NCI-H1417 treated with DMSO at 0.1 percent for 48 hours (cell line): ENCODE measurements at places on chromosomes 11 and 22.

- DNase-seq: no peak
Observed at GRCh38 chr11:76667271-76667818, 3.2 kb downstream of the LRRC32 start.

DNA sequence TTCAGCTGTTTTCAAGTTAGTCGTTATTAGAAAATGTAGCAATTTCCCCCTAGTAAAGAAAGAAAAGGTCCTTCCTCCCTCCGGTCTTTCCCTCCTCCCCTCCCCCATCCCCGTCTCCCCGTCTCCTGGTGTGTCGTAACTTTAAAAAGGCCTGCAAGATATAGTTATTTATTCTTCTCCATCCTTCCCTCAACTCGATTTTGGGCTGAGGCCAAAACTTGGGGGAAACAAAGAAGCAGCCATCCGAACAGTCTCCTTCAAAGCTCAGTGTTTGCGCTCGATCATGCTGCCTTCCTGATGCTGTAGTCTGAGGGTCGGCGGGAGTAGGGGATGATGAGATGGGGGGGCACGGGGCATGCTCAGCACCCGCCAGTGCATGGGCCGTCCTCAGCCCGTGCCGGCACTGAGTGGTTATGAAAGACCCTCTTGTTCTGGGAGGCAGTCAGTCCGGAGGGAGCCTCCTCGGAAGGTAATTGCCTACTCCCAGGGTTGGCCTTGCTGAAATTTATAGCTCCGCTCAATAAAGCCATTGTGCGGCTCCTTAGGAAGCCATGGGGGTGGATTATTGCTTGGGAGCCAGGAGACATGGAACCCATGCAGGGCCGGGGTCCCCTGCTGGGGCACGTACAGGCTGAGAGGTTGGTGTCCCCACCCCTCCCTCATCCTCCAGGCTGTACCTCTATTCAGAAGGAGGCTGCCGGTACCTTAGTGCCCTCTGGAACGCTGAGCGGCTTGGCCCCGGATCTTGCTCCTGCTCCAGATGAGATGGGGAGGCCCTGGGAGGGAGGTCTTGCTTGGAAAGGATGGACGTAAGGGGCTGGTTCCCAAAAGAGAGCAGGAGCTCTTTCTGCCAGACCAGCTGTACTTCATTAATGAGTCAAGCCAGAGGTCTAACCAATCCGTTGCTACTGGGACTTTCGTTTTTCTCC is 212.7 kb upstream of the CADM1 start:
- DNase-seq: no peak

GRCh38 chr11:36508743-36509142 is 1.3 kb downstream of the TRAF6 start:
- DNase-seq: no peak

- no peak for DNase-seq
Observed at GRCh38 chr22:17830043-17830961, 56.0 kb upstream of the BID start.

GRCh38 chr11:121762820-121763219 is 310.1 kb upstream of the SORL1-AS1 start:
- peak; percentile 1 for DNase-seq

- no peak for DNase-seq
Observed at GRCh38 chr11:69242266-69242920, 51.6 kb upstream of the MYEOV start.
